Suprapubic skin (tissue), 4 donors: ENCODE measurements at places on chromosomes 5 and 9.

DNA sequence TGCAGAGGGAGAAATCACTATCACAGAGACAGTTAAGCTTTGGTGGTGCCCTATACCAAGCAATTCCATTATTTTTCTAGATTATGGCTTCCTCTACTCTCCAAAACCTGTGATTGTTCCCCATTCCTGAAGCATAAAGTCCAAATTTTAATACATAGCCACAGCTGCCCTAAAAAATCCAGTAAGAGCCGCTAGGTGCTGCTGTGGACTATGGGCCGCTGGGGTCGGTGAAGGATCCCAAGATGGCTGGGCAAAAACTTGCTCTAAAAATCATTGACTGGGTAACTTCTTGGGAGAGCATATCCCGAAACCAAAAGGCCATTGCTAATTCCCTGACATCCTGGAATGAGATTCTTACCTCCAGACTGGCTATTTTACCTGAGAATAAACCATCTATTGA lies 245.3 kb downstream of the NFIB start:
- no peak for DNase-seq

GRCh38 chr9:20290257-20290656 lies 332.0 kb downstream of the MLLT3 start:
- DNase-seq, result no peak

DNA sequence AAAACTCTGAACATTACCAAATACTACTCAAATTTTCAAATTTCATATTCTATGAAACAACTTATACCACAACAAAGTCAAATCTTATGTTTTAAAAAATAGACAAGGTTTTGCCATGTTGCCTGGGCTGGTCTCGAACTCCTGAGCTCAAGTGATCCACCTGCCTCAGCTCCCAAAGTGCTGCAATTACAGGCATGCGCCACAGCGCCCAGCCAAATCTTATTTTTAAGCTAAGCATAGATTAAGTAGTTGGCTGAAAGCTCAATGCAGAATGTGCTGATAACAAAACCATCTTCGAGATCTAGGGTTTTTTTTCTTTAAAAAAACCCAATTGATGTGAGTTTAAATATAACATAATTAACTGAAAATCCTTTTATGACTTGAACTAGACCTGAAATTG lies 6.4 kb downstream of the LMBRD2 start:
- DNase-seq, result no peak

- DNase-seq, result no peak
These were observed 533.3 kb downstream of the CDH12 start for GRCh38 chr5:22319798-22320197.

- no peak for DNase-seq
These were observed 66.7 kb downstream of the ADAMTS2 start for GRCh38 chr5:179278546-179278945.

DNA sequence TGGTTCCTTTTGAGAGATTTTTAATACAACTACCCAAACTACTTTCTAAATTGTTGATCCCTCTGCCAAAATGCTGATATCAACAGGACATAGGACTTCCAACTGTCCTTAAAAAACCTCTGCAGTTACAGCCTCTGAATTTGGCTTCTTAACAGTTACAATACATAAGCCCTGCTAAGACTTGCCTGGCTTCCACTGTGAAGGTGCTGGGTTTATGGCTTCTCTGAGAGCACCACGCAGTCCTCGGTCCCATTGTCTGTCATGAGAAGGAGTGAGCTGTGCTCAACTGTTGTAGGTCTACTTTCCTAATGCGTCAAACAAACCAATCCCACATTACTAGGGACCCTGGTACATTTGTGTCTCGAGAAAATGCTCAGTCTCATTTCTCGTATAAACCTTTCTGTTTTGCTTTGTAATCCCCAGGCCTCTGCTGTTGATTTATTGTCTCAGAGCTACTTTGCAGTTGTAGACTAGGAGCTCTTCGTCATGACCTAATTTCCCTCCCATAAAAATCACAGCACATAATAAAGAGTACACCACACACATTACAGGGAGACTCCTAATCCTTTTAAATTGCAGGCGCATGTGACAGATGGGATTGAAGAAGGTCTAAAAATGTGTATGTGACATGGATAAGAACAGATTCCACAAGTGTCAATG lies 274.9 kb downstream of the NR3C1 start:
- DNase-seq, result no peak
